ENCODE measurements at places on chromosomes 5 and 9.

DNA sequence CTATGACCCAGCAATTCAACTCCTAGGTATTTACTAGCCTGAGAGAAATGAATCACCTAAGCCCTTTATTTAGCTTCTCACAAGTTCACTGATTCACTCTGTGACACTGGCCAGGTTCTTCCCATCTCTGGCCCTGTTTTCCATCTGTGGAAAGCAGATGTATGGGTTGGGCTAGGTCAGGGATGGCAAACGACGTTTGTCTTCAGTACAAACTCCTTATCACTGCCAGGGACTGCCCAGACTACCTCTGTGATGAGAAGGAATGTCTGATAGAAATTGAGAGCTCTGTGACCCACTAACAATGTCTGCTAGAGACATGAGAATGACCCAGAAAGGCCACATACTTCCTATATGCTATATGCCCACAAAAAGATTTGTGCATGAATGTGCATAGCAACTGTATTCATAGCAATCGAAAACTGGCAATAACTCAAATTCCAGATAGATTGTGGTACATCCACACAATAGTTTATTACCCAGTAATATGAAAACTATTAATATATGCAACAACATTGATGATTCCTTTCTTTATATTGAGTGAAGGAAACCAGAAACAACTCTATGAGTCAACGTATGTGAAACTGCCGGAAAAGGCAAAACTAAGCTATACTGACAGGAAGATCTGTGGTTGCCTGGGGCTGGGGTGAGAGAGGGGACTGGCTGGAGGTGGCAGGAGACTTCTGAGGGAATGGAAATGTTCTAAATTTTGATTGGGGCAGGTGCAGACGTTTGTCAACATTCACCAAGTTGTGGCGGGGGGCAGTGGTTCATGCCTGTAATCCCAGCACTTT is 32.0 kb upstream of the ADAM19 start:
- DNase-seq = no peak
- no peaks in the 10 kb centered on the region for H3K27me3 ChIP-seq
- no peaks in the 10 kb centered on the region for H3K36me3 ChIP-seq
- no peak overlapping the region for H3K4me3 ChIP-seq
- H3K4me1 ChIP-seq = no peaks in the 10 kb centered on the region
- peak overlapping the region; percentile 20 for H3K27ac ChIP-seq

DNA sequence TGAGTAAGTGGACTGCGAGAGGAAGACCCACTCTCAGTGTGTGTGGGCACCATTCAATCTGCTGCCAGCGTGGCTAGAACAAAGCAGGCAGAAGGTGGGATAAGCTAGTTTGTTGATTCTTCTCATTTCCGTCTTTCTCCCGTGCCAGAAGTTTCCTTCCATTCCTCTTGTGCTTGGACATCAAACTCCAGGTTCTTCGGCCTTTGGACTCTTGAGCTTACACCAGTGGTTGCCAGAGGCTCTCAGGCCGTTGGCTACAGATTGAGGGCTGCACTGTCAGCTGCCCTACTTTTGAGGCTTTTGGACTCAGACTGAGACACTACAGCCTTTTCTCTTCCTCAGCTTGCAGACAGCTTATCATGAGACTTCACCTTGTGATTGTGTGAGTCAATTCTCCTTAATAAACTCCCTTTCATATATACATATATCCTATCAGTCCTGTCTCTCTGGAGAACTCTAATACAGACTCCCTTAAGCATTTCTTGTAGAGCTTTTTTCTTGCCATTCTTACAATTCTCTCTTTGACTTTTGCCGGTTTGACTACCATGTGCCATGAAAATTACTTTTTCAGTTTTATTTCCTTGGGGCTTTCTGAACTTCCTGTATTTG is 494.9 kb downstream of the PRR16 start:
- no peaks in the 10 kb centered on the region for H3K4me1 ChIP-seq
- no peak for DNase-seq

GRCh38 chr5:154863291-154864080 is 5.1 kb downstream of the CNOT8 start:
- no peaks in the 10 kb centered on the region for H3K27me3 ChIP-seq
- no peak overlapping the region for H3K4me3 ChIP-seq
- peaks cover 43% of the 10 kb centered on the region for H3K4me1 ChIP-seq
- H3K27ac ChIP-seq = no peak overlapping the region

- H3K4me1 ChIP-seq = no peaks in the 10 kb centered on the region
- no peaks in the 10 kb centered on the region for H3K36me3 ChIP-seq
- DNase-seq = no peak
Observed at GRCh38 chr9:113721856-113722255, 154.3 kb upstream of the ZNF618 start.

- no peaks in the 10 kb centered on the region for H3K27me3 ChIP-seq
- no peaks in the 10 kb centered on the region for H3K36me3 ChIP-seq
- H3K4me1 ChIP-seq = no peaks in the 10 kb centered on the region
- no peak overlapping the region for H3K4me3 ChIP-seq
Observed at GRCh38 chr5:55860288-55860687, 9.1 kb downstream of the IL31RA start.

GRCh38 chr5:168176251-168176650 is 115.2 kb upstream of the WWC1 start:
- peaks cover 20% of the 10 kb centered on the region for H3K4me1 ChIP-seq
- DNase-seq = no peak
- no peaks in the 10 kb centered on the region for H3K27me3 ChIP-seq
- H3K27ac ChIP-seq = no peak overlapping the region
- H3K36me3 ChIP-seq = no peaks in the 10 kb centered on the region

DNA sequence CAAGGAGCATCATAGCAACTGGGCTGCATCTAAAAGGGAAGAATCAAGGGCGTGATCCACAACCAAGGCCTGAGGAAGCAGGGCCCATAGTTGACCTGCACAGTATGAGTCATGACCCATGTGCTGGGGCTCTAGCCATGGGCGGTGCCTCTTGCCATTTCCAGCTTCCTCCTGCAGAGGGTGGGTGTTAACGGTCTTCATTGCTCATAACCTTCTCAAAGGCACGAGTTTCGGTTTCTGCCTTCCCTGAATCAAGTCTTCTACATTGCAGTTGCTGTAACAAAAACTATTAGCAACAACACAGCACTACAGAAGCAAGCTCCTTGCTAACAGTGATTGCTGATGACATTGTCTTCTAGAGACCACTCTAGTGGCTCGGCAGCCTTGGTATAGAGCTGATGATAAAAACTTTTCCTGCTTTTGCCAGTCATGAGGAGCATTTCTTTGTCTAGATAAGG is 66.9 kb downstream of the CTSL start:
- peak; percentile 49 for DNase-seq
- H3K36me3 ChIP-seq = no peaks in the 10 kb centered on the region
- no peaks in the 10 kb centered on the region for H3K27me3 ChIP-seq
- H3K4me3 ChIP-seq = no peak overlapping the region

- no peaks in the 10 kb centered on the region for H3K27me3 ChIP-seq
- H3K27ac ChIP-seq = peak overlapping the region; percentile 1
- DNase-seq = no peak
- peaks cover 37% of the 10 kb centered on the region for H3K4me1 ChIP-seq
Observed at GRCh38 chr5:95720094-95720786, 10.9 kb upstream of the RHOBTB3 start.

DNA sequence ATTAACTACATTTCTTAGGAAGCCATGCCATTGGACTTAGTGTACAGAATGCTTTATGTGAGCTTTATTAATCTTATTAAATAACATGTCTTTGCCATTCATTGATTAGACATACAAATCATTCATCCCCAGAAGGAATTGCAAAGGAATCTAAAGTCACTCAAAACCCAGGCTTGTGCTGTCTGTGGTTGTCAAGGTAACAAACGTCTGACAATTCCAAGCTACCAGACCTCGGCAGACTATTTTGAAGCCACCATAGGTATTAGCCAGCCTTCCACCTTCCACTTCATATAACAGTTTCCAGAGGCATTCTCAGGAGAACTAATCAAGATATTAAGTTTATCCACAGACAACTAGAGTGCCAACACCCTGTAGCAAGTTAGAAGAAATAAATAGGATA is 135.2 kb upstream of the TUSC1 start:
- H3K4me1 ChIP-seq = no peaks in the 10 kb centered on the region
- no peak for DNase-seq
- no peak overlapping the region for H3K4me3 ChIP-seq
- no peaks in the 10 kb centered on the region for H3K36me3 ChIP-seq

GRCh38 chr5:109546461-109546860 is 136.7 kb upstream of the PJA2 start:
- no peak overlapping the region for H3K27ac ChIP-seq
- H3K4me1 ChIP-seq = no peaks in the 10 kb centered on the region
- H3K36me3 ChIP-seq = no peaks in the 10 kb centered on the region

- no peaks in the 10 kb centered on the region for H3K36me3 ChIP-seq
- peak; percentile 4 for DNase-seq
- no peak overlapping the region for H3K27ac ChIP-seq
- no peaks in the 10 kb centered on the region for H3K4me1 ChIP-seq
- H3K4me3 ChIP-seq = no peak overlapping the region
Observed at GRCh38 chr5:153517241-153517611, 26.8 kb downstream of the GRIA1 start.

GRCh38 chr9:28970241-28970654 is 1397.0 kb upstream of the C9orf72 start:
- H3K36me3 ChIP-seq = no peaks in the 10 kb centered on the region
- no peak overlapping the region for H3K4me3 ChIP-seq
- no peak for DNase-seq
- H3K4me1 ChIP-seq = no peaks in the 10 kb centered on the region

GRCh38 chr5:78547183-78547582 is 101.4 kb downstream of the LHFPL2 start:
- no peak for DNase-seq
- H3K27ac ChIP-seq = peak overlapping the region; percentile 85
- H3K36me3 ChIP-seq = no peaks in the 10 kb centered on the region
- no peak overlapping the region for H3K4me3 ChIP-seq

DNA sequence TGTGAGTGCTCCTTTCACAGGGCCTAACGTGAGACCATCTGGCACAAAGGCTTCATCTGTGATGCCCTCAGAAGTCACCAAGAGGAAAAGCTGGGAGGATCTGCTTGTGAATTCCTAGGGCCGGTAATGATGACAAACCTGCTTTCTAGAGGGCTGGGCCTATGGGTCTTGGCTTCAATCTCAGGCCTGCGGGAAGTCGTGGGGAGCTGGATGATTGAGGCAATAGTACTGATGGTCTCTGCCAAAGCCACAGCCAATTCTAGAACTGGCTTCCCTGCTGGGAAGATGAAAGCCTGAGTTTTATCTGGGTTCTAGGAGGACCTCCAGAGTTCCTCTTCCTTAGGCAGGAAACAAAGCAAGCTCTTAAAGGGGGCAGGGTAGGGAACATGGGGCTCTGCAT is 102.7 kb downstream of the TMEM215 start:
- H3K27me3 ChIP-seq = no peaks in the 10 kb centered on the region
- no peaks in the 10 kb centered on the region for H3K4me1 ChIP-seq
- no peak overlapping the region for H3K27ac ChIP-seq
- no peak for DNase-seq
- no peaks in the 10 kb centered on the region for H3K36me3 ChIP-seq

GRCh38 chr5:34944044-34944443 is 14.7 kb downstream of the DNAJC21 start:
- no peak overlapping the region for H3K4me3 ChIP-seq
- H3K36me3 ChIP-seq = peaks cover 5% of the 10 kb centered on the region
- H3K4me1 ChIP-seq = no peaks in the 10 kb centered on the region
- no peak for DNase-seq

GRCh38 chr9:81462801-81463200 is 226.5 kb downstream of the TLE1 start:
- H3K27me3 ChIP-seq = no peaks in the 10 kb centered on the region
- H3K36me3 ChIP-seq = no peaks in the 10 kb centered on the region
- no peak overlapping the region for H3K27ac ChIP-seq
- no peaks in the 10 kb centered on the region for H3K4me1 ChIP-seq
- no peak overlapping the region for H3K4me3 ChIP-seq
- no peak for DNase-seq

DNA sequence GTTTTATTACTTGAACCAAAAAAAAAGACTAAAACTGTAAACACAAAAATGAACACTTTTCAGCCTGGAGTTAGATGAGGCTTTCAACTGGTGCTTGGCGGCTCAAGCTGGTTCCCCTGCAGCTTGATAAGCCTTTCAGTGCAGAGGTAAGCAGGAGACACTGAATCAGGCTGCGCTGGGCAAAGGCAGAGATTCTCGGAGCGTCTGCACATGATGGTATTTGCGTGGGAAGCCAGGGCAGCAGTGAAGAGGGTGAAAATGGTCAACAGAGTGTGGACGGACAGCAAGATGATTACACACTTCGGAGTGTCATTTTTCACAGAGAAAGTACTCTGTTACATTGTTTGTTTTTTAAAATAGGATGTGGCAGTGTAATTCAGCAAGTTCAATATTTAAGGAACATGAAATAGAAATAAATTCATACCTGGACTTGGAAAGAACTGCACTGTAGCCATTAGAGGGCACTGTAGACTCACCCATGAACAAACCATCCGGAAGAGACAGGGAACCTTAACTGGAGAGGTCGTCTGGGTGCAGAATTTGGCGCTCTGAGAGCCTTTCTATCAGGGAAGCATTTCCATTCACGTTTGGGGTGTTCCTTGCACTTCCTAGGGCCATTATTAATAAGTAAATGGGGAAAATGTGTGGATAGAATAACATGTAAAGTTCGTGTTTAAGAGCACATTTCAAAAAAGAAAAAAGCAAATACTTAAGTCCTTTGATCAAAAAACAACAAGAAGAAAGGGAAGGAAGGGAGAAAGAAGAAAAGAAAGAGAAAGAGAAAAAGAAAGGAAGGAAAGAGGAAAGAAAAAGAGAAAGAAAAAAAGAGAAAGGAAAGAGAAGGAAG is 69.8 kb downstream of the ICE1 start:
- peak; percentile 28 for DNase-seq
- peaks cover 10% of the 10 kb centered on the region for H3K4me1 ChIP-seq
- no peaks in the 10 kb centered on the region for H3K36me3 ChIP-seq
- no peak overlapping the region for H3K27ac ChIP-seq
- H3K27me3 ChIP-seq = no peaks in the 10 kb centered on the region

DNA sequence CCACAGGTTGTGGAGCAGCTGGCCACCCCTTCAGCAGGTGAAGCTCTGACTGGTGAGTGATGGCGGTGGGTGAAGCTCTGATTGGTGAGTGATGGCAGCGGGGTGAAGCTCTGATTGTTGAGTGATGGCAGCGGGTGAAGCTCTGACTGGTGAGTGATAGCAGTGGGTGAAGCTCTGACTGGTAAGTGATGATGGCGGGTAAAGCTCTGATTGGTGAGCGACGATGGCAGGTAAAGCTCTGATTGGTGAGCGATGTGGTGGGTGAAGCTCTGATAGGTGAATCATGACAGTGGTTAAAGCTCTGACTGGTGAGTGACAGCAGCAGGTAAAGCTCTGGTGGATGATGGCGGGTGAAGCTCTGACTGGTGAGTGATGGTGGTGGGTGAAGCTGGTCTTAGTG is 9.4 kb upstream of the ABO start:
- DNase-seq = no peak
- no peak overlapping the region for H3K27ac ChIP-seq
- H3K27me3 ChIP-seq = no peaks in the 10 kb centered on the region
- no peaks in the 10 kb centered on the region for H3K36me3 ChIP-seq
